ENCODE measurements at places on chromosomes 7 and 10.

GRCh38 chr7:26954951-26955350, 90.6 kb upstream of the SKAP2 start:
- no peak overlapping the region for H3K4me3 ChIP-seq
- H3K27ac ChIP-seq = no peak overlapping the region
- H3K27me3 ChIP-seq = no peaks in the 10 kb centered on the region
- no peaks in the 10 kb centered on the region for H3K4me1 ChIP-seq

DNA sequence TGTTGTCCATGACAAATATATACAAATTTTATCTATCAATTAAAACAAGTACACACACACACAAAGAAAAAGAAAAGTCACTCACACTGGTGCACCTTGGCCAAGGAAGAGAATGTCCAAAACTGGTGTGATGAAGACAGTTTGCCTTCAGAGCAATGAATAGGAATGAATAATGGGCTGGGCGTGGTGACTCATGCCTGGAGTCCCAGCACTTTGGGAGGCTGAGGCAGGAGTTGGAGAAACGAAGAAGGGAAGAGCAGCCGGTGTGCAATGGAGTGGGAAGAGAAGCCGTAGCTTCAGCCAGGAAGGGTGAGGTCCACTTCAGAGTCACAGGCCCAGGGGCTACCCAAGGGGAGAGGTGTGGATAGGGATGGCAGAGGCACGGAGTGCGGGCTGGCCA, 253.6 kb downstream of the CCSER2 start:
- no peak overlapping the region for H3K27ac ChIP-seq
- no peak for DNase-seq
- H3K27me3 ChIP-seq = no peaks in the 10 kb centered on the region
- no peaks in the 10 kb centered on the region for H3K4me1 ChIP-seq
- H3K36me3 ChIP-seq = no peaks in the 10 kb centered on the region

DNA sequence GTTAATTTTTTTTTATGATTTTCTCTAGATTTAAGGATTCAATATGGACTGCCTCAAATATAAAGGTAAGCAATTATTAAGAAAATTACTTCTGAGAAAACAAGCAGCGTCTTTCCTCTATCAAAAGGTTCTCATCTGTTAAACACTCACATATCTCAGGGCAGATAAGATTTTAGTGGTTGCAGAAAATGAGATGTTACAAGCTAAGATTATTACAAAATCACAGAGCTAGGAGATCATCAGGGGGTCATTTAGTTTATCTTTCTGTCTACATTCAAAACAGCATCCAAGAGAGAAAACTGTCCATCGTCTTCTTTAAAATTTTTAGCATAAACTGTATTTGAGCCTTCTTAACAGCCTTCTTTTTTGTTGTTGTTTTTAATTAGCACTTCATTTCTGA, 29.1 kb upstream of the RHOBTB1 start:
- DNase-seq = no peak
- no peak overlapping the region for H3K27ac ChIP-seq
- no peaks in the 10 kb centered on the region for H3K36me3 ChIP-seq
- no peaks in the 10 kb centered on the region for H3K27me3 ChIP-seq
- no peak overlapping the region for H3K4me3 ChIP-seq

DNA sequence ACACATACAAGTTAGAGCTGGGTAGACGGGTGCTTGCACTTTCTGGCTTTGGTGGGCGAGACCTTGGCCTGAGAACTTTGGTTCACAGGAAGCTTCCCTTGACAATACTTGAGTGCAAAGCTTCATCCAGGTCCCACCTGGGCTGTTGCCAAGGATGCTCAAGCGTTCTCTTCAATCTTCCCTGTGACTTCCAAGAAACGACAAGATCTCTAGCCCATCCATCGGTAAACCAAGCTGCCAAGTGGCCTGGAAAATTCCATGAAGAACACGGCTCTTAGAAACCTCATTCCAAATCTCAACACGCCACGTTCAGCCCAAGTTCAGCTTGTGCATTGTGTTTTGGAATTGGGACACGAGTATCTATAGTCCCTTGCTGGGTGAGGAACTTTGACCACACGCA, 84.7 kb downstream of the CHST15 start:
- H3K36me3 ChIP-seq = no peaks in the 10 kb centered on the region
- H3K4me1 ChIP-seq = no peaks in the 10 kb centered on the region
- H3K27ac ChIP-seq = no peak overlapping the region
- H3K27me3 ChIP-seq = no peaks in the 10 kb centered on the region
- no peak for DNase-seq
- no peak overlapping the region for H3K4me3 ChIP-seq

DNA sequence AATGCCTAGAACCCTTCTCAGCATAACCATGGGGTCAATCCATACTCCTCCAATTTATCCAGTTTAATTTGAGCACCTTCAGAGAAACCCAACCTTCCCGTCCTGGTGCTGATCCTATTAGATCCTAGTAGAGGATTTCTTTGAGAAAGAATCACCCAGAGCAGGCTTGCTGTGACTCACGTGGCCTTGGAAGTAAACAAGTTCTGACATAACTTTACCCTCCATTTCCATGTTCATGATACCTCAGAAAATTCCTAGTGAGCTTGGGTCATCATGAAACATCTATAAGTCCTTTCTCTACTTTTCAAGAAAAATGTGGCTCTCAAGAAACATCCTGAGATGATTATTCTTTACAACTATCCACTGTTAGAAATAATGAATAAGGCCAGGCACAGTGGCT, 71.7 kb downstream of the PRLHR start:
- DNase-seq = no peak
- no peaks in the 10 kb centered on the region for H3K4me1 ChIP-seq
- no peak overlapping the region for H3K4me3 ChIP-seq
- H3K27me3 ChIP-seq = no peaks in the 10 kb centered on the region

DNA sequence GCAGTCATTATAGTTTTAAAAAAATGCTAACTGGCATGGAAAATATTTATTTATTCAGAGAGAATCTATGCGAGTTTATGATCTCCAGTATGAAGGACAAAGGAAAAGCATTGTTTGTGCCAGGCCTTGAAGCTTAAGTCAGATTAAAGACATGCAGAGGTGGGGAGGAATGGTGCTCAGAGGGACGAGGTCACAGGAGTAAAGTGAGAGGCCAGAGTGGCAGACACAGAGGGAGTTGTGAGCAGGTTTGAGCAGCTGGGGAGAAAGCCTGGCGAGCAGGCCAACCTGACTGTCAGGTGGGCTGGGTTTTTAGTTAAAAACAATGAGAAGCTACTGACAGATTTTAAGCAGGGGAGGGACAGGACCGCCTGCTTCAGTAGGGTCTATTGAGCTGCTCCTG, 6.8 kb upstream of the CCNY start:
- H3K27me3 ChIP-seq = no peaks in the 10 kb centered on the region
- H3K4me1 ChIP-seq = peaks cover 3% of the 10 kb centered on the region
- no peak overlapping the region for H3K4me3 ChIP-seq
- no peak for DNase-seq

GRCh38 chr10:22704471-22704911, 9.9 kb downstream of the PIP4K2A start:
- no peaks in the 10 kb centered on the region for H3K36me3 ChIP-seq
- no peak overlapping the region for H3K4me3 ChIP-seq

DNA sequence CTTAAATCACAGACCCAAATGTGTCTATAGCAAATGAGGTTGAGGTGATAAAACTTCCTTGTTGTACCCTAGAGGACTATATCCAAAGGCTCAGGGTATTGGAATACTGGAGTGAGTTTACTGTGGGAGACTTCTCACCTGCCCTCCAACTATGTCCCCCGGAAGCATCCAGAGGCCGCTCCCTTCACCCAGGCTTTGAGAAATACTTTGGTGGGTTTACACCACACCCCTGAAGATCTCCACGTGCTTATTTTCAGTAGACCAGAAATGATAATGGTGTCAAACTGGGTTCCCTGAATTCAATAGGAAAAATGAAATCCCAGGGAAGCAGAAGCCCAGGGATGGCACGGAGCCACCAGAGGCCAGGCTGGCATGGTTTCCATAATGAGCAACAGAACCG, 31.3 kb upstream of the NANOS1 start:
- H3K27ac ChIP-seq = no peak overlapping the region
- no peak overlapping the region for H3K4me3 ChIP-seq
- H3K27me3 ChIP-seq = no peaks in the 10 kb centered on the region
- H3K4me1 ChIP-seq = no peaks in the 10 kb centered on the region

GRCh38 chr7:13159467-13160184, 472.2 kb downstream of the ARL4A start:
- no peaks in the 10 kb centered on the region for H3K27me3 ChIP-seq
- no peak for DNase-seq
- no peak overlapping the region for H3K27ac ChIP-seq

DNA sequence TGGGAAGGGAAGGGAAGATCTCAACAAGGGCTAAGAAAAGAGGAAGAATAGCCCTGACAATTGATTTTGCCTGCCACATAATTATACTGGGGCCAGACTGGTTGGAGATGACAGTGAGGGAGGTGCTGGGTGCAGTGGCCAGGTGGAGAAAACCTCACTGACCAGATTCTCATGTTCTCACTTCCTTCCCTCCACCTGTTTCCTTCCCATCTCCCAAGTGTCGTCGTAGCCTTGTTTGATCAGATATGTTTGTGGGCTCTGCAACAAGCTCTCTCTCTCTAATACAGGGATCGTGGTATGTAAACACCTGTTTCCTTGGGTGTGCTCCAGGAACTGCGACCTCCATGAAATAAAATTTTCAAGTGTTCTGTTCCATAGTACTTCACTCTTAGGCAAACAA, 60.2 kb downstream of the VCL start:
- peaks cover 12% of the 10 kb centered on the region for H3K4me1 ChIP-seq
- DNase-seq = no peak
- H3K27me3 ChIP-seq = no peaks in the 10 kb centered on the region
- no peak overlapping the region for H3K27ac ChIP-seq

GRCh38 chr7:134865001-134865845, 85.8 kb downstream of the CALD1 start:
- peak overlapping the region; percentile 42 for H3K4me3 ChIP-seq
- DNase-seq = peak; percentile 65
- no peaks in the 10 kb centered on the region for H3K36me3 ChIP-seq
- H3K4me1 ChIP-seq = peaks cover 10% of the 10 kb centered on the region
- H3K27me3 ChIP-seq = no peaks in the 10 kb centered on the region

DNA sequence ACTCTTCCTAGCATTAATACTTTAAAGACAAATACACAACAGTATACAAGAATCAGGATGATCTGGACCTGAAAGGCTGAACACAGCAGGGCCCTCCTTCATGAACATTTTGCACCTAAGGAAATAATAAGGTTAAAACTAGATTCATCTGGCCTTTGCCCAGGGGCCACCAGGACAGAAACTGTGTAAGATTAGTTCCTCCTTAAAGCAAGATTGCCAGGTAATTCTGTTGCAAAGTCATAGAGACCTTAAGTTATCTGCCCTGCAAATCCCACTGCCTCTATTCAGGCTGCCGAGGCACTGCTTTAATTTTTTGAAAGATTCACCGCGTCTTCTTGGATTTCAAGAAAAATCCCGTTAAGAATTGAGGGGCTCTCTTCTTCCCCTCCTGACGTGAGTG, 1.6 kb upstream of the KIAA1217 start:
- H3K4me3 ChIP-seq = no peak overlapping the region
- no peaks in the 10 kb centered on the region for H3K27me3 ChIP-seq
- H3K27ac ChIP-seq = no peak overlapping the region
- no peaks in the 10 kb centered on the region for H3K4me1 ChIP-seq
- no peak for DNase-seq
- no peaks in the 10 kb centered on the region for H3K36me3 ChIP-seq

DNA sequence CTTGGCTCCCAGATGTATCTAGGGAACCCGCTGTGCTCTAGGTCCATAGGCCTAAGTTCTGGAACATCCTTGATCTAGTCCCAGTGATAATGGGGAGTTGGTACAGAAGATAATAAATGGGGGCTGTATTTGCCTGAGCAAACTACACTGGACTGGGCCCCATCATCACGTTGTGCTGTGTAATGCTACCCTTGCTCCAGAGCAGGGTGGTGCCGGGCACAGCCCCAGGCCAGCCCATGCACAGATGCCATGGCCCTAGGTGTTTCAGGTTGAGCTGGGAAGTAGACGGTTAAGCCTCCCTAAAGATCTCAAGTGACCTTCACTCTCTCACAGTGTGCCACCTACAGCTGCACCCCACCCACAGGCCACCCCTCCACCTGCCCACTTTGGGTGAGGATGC, 53.2 kb downstream of the STRA8 start:
- peaks cover under 1% of the 10 kb centered on the region for H3K4me1 ChIP-seq
- no peak for DNase-seq
- no peak overlapping the region for H3K4me3 ChIP-seq
- H3K27me3 ChIP-seq = no peaks in the 10 kb centered on the region
- H3K27ac ChIP-seq = no peak overlapping the region

GRCh38 chr7:116708248-116708647, 36.3 kb downstream of the MET start:
- no peaks in the 10 kb centered on the region for H3K36me3 ChIP-seq
- DNase-seq = no peak
- no peak overlapping the region for H3K27ac ChIP-seq

GRCh38 chr7:88090671-88091070, 129.2 kb downstream of the SRI start:
- H3K4me3 ChIP-seq = no peak overlapping the region
- no peaks in the 10 kb centered on the region for H3K27me3 ChIP-seq
- H3K27ac ChIP-seq = no peak overlapping the region
- no peak for DNase-seq
- no peaks in the 10 kb centered on the region for H3K36me3 ChIP-seq

- DNase-seq = no peak
- no peak overlapping the region for H3K27ac ChIP-seq
- no peaks in the 10 kb centered on the region for H3K27me3 ChIP-seq
- H3K4me3 ChIP-seq = no peak overlapping the region
- H3K36me3 ChIP-seq = no peaks in the 10 kb centered on the region
- no peaks in the 10 kb centered on the region for H3K4me1 ChIP-seq
These were observed 62.0 kb downstream of the KIAA1549 start for GRCh38 chr7:138919216-138919615.

Data from CD8-positive, alpha-beta memory T cell (primary cell).